Neuronal stem cell (in vitro differentiated cells): ENCODE measurements at places on chromosomes 2 and 18.

GRCh38 chr2:240215676-240216051 lies 75.2 kb upstream of the OTOS start:
- no peak overlapping the region for H3K27ac ChIP-seq
- H3K4me1 ChIP-seq = peaks cover 10% of the 10 kb centered on the region
- H3K36me3 ChIP-seq = no peaks in the 10 kb centered on the region
- no peak overlapping the region for H3K4me3 ChIP-seq

GRCh38 chr2:183025993-183026392 lies 12.3 kb downstream of the NCKAP1 start:
- DNase-seq = no peak
- H3K4me3 ChIP-seq = no peak overlapping the region
- peaks cover 3% of the 10 kb centered on the region for H3K36me3 ChIP-seq
- no peaks in the 10 kb centered on the region for H3K27me3 ChIP-seq
- no peak overlapping the region for H3K27ac ChIP-seq

DNA sequence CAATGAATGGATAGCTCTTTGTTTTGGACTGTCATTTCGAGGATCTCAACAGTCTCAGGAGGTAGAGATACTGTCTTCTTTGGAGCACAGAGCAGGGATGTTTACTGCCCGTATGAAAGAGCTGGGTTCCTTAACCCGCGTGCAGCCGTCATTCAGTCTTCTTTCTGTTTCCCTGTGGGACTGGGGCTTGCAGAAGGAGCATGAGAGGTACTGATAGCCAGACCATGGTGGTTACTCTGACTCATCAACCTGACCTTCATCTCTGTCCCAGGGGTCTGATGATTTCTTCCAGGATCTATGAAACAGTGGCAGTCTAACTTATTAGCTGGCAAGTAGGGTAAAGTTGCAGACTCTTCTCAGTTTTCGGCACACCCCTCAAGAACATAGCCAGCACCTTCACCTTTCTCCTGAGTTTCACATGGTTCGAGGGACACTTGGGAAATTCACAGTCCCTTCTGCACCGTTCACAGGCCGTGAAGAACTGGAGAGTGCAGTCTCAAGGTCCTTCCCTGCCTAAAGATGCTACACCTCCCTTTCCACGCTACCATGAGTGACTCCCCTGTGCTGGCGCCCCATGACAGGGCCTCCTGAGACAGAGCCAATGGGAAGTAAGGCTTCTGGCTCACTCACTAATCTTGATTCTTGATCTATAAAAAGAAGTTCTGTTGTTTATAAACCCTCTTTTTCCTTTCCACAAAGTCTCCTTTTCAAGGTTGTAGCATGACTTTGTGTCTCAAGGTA lies 226.2 kb downstream of the MC4R start:
- H3K4me1 ChIP-seq = no peaks in the 10 kb centered on the region
- H3K36me3 ChIP-seq = no peaks in the 10 kb centered on the region
- H3K4me3 ChIP-seq = no peak overlapping the region
- no peak for DNase-seq

GRCh38 chr2:233571462-233571861 lies 4.9 kb upstream of the USP40 start:
- no peak overlapping the region for H3K4me3 ChIP-seq
- DNase-seq = no peak
- no peaks in the 10 kb centered on the region for H3K4me1 ChIP-seq
- H3K27me3 ChIP-seq = no peaks in the 10 kb centered on the region
- H3K27ac ChIP-seq = no peak overlapping the region

- H3K4me3 ChIP-seq = no peak overlapping the region
- no peaks in the 10 kb centered on the region for H3K27me3 ChIP-seq
- no peak for DNase-seq
- H3K4me1 ChIP-seq = no peaks in the 10 kb centered on the region
- no peaks in the 10 kb centered on the region for H3K36me3 ChIP-seq
- H3K27ac ChIP-seq = no peak overlapping the region
Observed at GRCh38 chr2:46174345-46175170, 122.6 kb upstream of the EPAS1 start.

- no peaks in the 10 kb centered on the region for H3K36me3 ChIP-seq
- no peaks in the 10 kb centered on the region for H3K27me3 ChIP-seq
- no peak overlapping the region for H3K27ac ChIP-seq
- no peak for DNase-seq
Observed at GRCh38 chr2:152426801-152427200, 91.8 kb downstream of the FMNL2 start.

- no peaks in the 10 kb centered on the region for H3K27me3 ChIP-seq
- H3K4me1 ChIP-seq = peaks cover 16% of the 10 kb centered on the region
- no peak overlapping the region for H3K27ac ChIP-seq
Observed at GRCh38 chr2:23427350-23427749, 42.4 kb downstream of the KLHL29 start.

DNA sequence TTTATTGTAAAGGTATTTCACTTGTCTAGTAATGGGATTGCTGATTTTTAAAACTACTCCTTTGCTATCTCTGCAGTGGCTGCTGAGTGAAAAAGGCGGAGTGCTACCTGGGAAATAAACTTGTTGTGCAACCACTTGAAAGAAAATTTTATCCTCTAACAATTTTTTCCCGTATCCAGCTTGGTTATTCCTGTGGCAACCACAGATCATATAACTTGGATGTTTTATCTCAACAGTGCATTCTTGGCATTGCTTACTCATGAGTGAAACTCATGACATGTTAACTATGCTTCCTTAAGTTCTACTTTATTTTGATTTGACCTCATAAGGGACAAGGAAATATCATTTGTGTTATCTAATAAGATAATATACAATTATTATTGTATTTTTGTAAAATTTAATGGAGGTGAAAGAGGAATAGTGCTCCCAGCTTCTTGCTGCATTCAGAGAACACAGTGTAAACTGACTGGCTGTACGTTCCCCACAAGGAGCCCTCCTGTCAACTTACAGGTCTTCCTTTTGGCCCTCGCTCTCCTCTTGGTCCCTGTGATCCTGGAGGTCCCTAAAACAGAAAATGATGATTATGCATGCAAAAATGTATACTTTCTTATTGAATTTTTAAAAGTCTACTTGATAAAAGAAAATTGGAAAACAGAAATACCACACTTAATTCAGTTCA lies 82.7 kb downstream of the COL5A2 start:
- no peak for DNase-seq
- H3K27me3 ChIP-seq = no peaks in the 10 kb centered on the region
- H3K36me3 ChIP-seq = no peaks in the 10 kb centered on the region

- H3K4me3 ChIP-seq = no peak overlapping the region
- no peak overlapping the region for H3K27ac ChIP-seq
- H3K4me1 ChIP-seq = peaks cover 15% of the 10 kb centered on the region
- no peaks in the 10 kb centered on the region for H3K27me3 ChIP-seq
- no peaks in the 10 kb centered on the region for H3K36me3 ChIP-seq
Observed at GRCh38 chr2:43402002-43402401, 175.6 kb upstream of the ZFP36L2 start.
